Activated CD4-positive, CD25-positive, alpha-beta regulatory T cell treated with anti-CD3 and anti-CD28 coated beads, Interleukin-2, amount 50 U/mL, for 24 hours (primary cell): ENCODE measurements at places on chromosomes 2 and 18.

DNA sequence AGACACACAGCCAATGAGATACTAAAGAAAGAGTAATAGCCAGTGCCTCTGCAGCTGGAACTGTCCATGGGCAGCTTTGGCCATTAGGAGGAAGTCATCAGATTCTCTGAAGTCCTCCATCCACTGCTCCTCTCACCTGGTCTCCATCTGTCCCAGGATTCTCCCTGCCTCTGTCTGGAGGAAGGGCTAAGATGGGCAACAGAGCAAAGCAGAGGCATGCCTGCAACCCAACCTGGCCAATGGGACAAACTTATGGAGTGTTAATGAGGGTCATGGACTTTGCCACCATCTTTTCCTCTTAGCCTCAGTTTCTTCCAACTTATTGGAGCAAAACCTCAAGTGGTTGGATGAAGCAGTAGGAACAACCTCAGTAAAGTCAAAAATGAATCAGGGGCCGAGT is 91.5 kb upstream of the SIX3 start:
- no peak for ATAC-seq

GRCh38 chr2:187383043-187383800 is 64.8 kb downstream of the CALCRL start:
- no peak for ATAC-seq

GRCh38 chr2:67318563-67318962 is 78.6 kb upstream of the ETAA1 start:
- no peak for ATAC-seq

DNA sequence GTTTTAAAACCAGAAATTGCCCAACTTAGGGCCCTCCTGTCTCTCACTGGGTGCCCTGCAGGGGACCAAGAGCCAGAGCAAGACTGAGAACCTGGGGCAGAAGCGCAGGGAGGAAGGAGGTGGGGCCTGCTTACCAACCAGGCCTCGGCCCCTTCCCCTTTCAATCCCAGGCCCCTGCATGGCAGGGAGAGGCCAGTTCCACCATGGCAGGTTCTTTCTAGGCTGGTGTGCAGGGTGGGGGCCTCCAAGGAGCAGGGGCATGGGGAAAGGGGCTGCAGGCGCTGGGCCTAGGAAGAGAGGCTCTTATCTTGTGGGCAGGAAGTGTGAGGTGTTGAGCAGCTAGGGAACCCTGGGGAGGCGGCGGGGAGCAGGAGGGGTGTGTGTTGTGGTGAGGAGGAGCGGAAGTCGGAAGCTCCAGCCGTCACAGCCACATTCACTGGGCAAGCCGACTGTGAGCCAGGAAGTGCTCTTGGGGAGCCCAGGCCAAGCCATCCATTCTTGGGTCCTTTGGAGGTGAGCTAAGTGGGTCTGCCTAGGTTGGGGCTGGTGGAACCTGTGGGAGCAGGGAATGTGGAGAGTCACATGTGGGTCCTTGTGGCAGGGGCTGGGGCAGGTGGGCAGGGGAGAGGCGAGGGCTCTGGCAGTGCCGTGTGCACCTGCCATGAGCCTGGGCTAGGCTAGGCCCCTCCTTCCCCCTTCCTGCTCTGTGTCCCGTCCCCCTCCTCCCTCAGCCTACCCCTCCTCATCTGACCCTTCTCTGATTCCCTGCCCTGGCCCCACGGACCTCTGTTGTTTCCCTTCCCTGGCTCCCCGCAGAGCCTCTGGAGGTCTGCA is at the start of gene PSD4:
Gene PSD4 (plus strand): TSS at position 430 of the 834 bp plus-strand sequence. CDS start 8,486 bp downstream, outside the sequence.
- ATAC-seq, result peak; percentile 84

- no peak for ATAC-seq
Observed at GRCh38 chr2:38109732-38110181, 33.8 kb upstream of the CYP1B1 start.

DNA sequence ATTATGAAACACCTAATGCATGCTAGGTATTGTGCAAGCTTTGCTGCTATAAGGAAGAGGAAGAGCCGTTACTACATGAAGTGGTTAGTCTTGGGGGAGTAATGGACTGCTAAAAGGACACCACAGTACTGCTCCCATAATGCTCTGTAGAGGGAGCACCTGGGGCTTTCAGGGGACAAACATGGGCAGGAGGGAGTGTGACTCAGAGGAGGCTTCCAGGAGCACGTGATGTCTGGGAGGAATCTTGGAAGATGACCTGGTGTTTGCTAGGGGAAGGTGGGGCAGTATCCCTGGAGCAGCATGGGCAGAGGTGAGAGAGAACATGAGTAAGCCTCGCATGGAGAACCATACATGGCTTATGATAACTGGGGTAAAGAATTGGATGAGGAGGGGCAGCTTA is 18.8 kb downstream of the MAPK4 start:
- ATAC-seq, result no peak

DNA sequence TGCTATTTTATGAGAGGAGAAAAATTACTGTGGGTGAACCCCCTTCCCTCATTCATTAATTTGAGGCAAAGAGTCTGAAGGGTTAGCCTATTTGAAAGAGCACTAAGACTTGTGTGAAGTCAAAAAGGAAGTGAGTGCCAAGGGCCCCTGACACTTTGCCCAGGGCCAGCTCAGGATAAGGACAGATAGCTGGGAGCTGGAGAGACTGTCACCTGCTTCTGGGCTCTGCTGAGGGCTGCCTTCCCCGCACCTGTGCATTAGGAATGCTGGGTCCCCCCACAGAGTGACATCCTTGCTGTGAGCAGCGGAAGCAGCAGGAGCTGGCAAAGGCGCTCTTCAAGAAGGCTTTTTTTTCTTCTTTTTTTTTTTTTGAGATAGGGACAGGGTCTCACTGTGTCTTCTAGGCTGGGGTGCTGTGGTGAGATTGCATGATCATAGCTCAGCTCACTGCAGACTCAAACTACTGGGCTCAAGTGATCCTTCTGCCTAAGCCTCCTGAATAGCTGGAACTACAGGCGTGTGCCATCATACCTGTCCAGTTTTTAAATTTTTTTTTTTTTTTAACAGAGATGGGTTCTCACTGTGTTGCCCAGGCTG is 148.3 kb downstream of the AQP4 start:
- no peak for ATAC-seq

DNA sequence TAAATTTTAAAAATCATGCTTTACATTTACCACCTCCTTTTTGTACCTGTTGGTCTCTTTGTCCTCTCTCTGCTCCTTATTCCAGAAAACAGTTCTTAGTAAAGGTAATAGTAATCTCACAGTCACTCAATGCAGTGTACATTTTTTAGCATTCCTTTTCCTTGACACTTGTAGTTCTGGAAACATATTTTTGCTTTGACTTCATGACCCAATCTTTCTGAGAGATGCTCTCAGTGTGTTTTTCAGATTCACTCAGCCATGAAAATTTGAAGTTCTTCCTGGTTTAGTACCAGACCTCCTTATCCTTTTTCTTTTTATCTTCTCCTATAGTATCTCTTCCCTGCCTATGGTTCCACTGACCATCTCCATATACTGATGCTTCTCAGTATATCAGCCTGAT is 747.5 kb upstream of the ZEB2 start:
- ATAC-seq, result no peak
